ENCODE measurements at places on chromosomes 2 and 18.

DNA sequence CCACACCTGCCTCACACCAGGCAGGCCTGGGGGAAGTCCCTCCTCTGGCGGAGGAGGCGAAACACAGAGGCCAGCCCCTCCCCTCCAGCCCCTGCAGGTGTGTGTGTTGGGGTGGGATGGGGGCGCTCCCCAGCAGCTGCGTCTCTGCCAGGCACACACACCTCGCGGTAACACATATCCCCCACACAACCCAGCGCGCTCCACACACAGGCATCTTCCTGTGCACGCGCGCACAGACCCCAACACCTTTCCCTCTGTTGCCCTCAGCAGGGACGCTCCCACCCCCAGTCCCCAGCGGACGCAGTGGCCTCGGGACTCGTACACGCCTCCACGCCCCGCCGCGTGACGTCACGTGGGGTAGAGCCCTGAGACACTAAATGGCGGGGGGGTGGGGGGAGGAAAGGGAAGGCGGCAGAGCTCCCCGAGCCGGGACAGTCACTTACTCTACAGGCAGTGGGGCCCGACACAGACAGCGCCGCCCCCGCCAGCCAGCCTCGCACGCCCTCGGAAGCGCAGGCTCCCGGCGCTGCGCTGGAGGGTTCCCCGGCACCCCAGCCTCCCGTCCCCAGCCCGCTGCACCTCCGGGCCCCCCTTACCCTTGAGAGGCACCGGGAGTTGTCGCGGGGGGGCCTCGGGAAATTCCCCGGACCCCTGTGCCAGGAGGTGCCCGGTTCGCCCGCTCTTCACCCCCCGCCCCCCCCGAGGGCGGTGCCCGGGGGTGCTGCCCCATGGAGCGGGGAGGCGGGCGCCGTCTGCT lies at the start of gene WNT10A:
WNT10A (plus strand) TSS at position 751 of the 757 bp plus-strand sequence. CDS start 144 bp downstream, outside the sequence.
- DNase-seq = no peak

GRCh38 chr2:222375798-222376197 lies 48.5 kb upstream of the SGPP2 start:
- no peak for DNase-seq

DNA sequence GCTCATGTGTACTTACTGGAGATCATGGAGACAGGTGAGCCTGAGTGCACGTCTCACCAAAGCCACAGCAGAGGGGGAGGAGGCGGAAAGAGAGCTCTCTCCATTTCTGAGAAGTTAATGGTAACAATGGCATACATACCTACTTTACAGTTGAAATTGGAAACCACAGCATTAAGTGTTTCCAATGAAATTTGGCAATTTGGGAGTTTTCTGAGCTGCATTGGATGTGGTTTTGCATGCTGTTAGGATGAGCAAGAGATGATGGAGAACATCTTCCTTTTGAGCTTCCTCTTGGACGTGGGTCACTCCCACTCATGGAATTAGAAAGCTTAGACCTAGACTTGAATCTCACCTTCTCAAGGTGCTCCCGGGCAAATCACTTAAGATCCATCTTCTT lies 25.5 kb upstream of the IL37 start:
- no peak for DNase-seq

GRCh38 chr2:6755456-6755855 lies 110.3 kb downstream of the CMPK2 start:
- no peak for DNase-seq

- no peak for DNase-seq
Measured at GRCh38 chr18:27662537-27662936, 477.4 kb upstream of the CHST9 start.

- DNase-seq = peak; percentile 16
Measured at GRCh38 chr2:36886664-36887063, 79.7 kb downstream of the STRN start.

DNA sequence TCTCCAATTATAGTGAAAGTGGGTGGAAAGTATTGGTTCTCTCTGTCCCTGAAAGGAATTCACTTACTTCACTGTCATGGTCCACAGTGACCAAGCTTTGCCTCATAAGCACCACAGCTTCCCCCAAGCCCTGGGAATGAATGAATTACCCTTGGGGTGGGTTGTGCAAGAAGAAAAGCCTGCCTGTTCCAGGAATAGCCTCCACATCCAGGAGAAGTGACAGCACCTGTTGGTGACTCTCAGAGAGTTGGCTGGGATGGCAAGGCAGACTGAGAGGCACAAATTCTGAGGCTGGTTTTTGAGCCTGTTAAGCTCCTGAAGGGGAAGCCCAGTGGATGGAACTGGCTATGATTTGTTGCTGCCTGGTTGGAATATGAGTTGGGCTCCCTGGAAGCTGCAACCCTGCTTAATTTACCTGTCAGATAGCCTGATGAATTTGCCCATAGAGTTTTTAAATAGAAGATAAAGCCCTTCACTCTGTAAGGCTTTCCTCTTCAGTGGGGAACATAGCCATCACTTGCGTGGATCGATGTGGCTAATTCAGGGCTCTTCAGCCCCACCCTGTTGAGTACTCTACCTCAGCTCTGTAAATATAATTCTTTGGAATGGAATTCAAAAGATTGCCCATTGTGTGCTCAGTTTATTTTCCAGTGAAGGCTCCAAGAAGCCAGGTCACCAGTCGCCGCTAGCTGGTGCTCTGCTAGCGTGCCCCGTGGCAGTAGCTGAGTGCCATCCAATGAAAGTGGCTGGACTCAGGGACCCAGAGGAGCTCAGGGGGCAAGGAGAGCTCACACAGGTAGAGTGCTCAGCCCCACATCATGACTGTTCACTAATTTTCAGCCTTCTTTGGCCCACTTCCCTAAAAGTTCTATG lies 479.3 kb downstream of the IRS1 start:
- no peak for DNase-seq

DNA sequence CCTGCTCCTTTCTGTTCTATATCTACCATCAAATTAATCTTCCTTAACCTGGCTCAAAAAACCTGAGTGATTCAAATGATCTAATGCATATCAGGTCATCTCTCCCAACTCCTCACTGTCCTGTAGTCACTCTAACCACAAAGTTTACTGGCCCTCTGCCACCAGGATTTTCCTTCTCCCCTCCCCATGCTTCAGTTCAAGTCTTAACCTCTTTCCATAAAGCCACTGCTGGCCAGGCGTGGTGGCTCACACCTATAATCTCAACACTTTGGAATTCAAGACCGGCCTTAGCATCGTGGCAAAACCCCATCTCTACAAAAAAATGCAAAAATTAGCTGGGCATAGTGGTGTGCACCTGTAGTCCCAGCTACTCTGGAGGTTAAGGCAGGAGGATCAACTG lies 7.5 kb upstream of the SP3 start:
- DNase-seq = no peak

DNA sequence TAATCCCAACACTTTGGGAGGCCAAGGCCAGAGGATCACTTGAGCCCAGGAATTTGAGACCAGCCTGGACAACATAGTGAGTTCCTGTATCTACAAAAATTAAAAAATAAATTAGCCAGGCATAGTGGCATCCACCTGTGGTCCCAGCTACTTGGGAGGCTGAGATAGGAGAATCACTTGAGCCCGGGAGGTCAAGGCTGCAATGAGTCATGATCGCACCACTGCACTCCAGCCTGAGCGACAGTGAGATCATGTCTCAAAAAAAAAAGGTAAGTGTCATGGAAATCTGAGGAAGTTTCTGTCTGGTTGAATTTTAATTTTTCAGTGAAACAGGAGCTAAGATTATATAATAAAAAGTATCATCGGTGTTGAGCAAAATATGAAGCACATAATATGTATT lies 2.5 kb upstream of the C2orf15 start:
- DNase-seq = no peak

GRCh38 chr2:133167223-133167622 lies 401.0 kb downstream of the NCKAP5 start:
- DNase-seq = no peak

DNA sequence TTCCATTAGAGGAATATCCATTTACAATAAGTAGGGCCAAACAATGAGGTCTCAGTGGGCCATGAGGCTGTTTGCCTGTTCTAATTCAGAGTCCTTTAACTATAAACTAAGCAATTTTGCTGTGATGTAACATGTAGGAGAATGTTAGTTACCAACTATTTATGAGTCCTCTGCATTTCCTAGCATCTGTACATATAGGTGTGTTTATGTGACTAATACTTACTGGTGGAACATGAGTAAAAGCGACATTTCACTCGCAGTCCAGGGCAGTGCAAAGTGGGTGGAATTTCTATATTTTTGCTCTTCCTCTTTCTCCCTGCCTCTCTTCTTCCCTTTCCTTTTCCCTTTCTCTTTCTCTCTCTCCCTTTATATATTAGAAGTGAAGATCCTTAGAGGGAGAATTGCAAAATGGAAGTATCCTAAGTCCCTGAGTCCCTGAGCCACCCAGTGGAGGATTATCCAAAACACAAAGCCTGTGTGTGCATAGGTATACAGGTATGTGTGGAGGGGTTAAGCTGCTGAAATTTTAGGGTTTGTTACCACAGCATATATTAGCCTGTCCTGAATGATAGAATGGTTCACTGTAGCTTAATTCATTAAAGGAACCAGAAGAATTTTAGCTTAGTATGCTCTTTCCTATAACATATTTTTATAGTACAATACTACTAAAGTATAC lies 487.0 kb upstream of the FANCL start:
- no peak for DNase-seq

- no peak for DNase-seq
Measured at GRCh38 chr2:3600256-3600855, 5.4 kb downstream of the COLEC11 start.

DNA sequence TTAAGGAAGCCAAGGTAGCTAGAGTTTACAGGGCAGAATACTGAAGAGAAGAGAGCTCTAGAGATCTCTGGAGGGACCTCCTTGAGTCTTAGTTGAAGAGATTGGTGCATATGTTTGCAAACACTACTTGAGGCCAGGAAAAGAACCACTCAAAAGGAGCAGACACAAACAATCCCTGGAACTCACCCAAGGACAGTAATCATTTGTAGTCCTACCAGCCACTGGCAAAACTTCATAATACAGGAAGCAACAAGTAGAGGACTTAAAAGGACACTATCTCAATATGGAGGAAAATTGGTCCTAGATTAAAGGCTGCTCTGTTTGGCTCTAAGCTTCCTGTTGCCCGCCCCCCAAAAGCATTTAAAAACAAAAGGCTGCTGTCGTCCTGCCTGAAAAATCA lies 46.9 kb upstream of the UBXN4 start:
- no peak for DNase-seq

DNA sequence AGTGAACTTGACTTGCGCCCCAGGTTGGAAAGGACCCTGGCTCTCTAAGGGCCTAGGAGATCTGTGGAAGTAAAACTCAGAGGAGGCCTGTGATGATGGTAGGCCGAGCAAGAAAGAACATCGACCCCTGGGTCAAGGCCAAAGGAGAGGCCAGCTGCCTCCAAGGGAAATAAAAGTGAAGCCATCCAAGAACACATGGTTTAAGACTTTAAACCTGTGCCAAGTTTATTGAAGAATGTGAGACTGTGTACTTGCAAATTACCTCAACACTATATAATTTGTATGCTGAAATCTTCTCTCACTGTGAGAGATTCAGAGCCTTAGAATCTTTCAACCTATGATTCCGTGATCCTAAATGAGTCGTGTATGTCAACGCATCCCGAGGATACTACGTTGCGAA lies 40.7 kb upstream of the COBLL1 start:
- DNase-seq = no peak

DNA sequence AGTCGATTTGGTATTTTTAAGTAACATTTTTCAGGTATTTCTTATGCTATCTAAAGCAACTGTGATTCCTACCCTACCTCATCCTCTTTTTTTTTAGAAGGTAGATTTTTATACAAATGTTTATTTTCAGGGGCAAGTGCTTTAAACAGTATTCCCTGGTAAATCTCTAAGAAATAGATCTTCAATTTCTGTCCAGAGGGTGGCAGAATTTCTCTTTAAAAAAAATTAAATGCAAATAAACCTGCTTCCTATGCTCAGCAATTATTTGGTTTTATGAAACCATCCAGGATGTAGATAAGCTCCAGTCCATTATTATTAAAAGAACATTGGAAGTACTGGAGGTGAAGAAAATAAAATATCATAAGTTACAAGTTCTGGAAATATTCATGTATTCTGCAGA lies 191.9 kb downstream of the MYO3B start:
- peak; percentile 12 for DNase-seq

DNA sequence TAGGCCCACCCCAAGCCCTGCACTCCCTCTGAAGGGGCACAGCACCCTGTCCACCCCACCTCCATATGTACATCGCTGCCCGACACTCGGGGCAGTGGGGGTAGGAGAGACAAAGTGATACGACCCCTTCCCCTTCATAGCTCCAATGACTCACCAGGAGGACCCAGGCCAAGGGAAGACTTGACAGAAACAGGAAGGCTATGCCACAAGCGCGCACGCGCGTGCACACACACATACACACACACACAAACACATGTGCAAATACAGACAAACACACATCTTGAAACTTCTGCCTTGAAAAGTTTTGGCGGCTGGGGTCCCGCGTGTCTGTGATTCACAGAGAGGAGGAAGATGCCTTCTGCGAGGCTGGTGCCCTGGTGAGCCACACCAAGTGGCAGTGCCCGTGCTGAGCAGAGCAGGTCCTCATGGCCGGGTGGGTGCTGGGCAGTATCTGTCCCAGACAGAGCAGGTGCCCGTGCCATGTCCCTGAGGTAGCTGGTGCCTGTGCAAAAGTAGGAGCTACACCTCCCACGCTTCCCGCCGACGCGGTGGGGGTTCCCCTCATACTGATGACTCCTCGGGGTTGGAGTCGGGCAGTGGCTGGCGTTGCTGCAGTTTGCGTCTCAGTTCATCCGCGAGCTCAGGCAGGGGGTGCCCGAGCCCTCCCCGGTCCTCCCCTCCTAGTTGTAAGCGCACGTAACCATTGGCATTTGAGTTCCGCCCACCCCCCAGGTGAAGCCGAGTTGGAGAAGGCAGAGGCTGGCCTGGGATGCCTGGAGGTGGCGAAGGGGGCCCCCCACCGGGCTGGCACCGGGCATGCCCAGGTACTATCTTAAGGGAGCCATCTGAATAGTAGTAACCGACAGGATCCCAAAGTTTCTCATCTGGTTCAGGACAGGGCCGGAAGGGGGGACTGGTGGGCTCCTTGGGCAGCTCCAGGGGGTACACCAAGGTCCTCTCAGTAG lies 2.5 kb upstream of the ANKRD39 start:
- no peak for DNase-seq

- no peak for DNase-seq
Measured at GRCh38 chr2:9951272-9951521, 296 bp upstream of the GRHL1 start.

- DNase-seq = no peak
Measured at GRCh38 chr2:239819974-239820555, 205.1 kb downstream of the NDUFA10 start.

GRCh38 chr2:129880309-129880708 lies 99.2 kb upstream of the RAB6C start:
- no peak for DNase-seq

- DNase-seq = no peak
Measured at GRCh38 chr18:61876899-61877298, 15.9 kb downstream of the RNF152 start.

GRCh38 chr2:175080479-175080878 lies 75.3 kb upstream of the CHN1 start:
- DNase-seq = no peak

- DNase-seq = peak; percentile 34
Measured at GRCh38 chr2:144430722-144431391, 89.1 kb downstream of the ZEB2 start.

DNA sequence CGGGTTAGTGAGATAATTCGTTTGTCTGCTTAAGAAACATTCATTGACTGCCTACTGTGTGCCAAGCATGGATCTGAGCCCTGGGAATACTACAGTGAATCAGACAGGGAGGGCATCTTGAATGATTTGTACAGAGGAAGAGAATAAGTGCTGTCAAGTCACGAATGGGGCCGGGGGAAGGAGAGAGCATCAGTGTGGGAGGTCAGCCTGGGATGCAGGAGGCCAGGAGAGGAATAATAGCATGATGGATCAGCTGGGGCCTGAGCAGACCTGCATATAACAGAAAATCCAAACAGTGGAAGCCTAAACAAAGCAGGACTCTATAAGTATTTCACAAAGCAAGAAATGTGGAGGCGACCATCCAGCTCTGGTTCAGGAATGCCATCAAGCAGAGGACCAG lies 55.4 kb upstream of the PAX8 start:
- no peak for DNase-seq
